ENCODE measurements at places on chromosomes 12 and 14.

- DNase-seq = peak; percentile 36
Measured at GRCh38 chr12:59113831-59114615, 193.7 kb upstream of the LRIG3 start.

DNA sequence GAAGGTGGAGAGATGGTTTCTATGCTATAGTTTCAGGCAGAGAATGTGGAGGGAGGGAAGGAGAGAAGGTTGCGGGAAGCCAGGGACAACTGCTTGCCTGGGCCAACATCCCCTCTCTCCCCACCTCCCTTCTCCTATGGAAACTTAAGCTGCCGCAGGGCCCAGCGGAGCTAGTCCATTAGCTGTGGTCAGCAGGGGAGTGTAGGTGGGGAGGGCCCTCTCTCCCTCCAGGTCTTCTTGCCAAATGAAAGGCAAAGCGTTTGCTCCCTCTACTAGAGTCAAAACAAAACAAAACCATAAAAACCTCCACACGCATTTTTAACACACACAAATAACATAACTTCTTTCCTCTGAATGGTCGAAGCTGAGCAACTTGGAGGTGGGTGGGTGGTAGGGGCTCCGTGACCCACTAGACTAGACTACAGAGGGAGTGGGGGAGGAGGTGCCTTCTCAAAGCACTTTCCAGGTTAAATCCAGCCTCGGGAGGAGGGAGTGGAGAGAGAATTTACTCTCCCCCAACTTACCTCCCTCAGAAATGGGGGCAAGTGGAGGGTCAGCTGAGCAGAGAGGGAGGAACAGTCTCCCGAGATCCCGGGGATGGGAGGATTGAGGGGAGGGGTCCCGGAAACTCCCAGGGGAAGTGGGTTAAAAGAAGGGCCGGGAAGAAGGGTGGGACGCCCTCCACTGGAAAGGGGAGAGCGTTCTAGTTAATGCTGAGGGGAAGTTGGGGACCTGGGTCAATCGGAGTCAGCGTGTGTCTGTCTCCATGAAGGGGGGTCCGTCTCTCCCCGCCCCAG lies 4.6 kb upstream of the CACNB3 start:
- no peak for DNase-seq

DNA sequence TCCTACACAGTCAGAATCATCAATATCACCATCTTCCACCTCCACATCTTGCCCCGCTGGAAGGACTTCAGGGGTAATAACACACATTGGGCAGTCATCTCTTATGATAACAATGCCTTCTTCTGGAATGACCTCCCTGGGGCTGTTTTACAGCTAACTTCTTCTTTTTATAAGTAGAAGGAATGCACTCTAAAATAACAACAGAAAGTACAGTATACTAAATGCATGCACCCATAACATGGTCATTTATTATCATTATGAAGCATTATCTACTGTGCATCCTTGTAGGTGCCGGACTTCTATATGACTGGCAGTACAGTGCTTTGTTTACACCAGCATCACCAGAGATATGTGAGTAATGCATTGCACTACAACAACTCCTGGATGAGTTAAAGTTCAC lies 19.0 kb upstream of the NUAK1 start:
- no peak for DNase-seq

DNA sequence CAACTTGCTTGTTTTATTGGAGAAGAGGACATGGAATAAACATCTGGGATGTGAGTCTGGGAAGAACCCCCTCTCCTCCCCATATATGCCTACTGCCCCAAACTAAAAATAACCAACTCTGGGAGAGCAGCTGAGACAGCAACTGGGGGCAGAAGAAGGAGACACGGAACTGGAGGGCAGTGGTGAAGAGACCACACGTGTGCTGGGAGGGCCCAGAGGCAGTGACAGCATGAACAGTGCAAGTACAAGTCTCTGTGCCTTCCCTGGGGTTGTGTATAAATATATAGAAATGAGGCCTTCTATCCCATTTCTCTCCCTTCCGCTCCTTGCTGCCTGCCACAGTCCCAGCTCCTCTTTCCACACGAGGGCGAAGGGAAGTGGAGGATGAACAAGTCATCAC lies 4.0 kb upstream of the KRT73 start:
- DNase-seq = no peak

GRCh38 chr12:32066206-32066605 lies 40.4 kb upstream of the BICD1 start:
- no peak for DNase-seq

DNA sequence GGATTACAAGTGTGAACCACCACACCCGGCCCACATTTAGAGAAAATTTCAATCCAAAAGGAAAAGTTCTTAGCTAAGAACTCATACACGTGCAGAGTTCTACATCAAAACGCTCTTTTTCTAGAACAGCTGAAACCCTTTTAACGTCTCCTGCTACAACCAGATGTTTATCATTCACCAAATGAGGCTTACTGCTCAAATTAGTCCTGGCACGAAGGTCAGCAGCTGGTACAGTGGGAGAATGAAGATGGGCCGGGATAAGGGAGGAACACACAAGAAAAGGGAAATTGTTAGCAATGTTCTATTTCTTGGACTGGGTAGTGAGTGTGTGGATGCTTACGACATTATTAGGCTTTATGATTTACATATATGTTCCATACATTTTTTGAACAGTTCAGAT lies 37.2 kb downstream of the PRKAB1 start:
- no peak for DNase-seq

GRCh38 chr12:117367006-117367638 lies 5.7 kb upstream of the NOS1 start:
- DNase-seq = peak; percentile 62

DNA sequence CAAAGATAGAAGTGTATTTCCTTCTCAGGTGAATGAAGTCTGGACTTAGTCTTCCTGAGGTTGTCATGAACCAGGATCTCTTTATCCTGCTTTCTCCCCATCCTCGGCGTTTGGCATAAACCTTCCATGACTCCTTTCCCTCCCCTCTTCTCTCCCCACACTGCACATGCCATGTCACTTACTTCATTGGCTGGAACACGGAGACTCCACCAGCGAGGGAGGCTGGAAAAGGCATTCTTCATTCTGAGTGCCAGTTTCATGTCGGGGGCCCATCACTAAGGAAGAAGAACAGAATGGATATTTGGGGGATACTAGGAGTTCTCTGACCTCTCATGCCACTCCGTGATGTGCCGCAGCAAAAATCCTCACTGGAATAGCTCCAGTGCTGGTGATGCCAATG lies 105.6 kb downstream of the VCPKMT start:
- no peak for DNase-seq

GRCh38 chr12:90836689-90837088 lies 118.3 kb downstream of the CCER1 start:
- no peak for DNase-seq

DNA sequence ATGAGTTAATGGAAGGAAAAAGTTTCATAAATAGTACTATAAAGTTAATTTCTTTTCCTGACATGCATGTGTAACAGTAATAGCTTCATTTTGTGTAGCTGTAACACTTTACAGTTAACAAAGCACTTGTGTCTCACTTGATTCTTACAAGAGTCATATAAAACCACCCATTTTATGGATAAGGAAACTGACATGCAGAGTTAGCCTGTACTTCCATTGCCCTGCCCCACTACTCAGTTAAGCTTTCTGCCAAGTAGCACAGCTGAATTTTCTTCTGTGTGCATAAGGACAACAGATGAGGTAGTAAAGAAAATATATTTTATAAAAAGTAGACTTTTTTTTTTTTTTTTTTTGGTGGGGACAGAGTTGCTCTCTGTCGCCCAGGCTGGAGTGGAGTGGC lies 32.2 kb downstream of the ANO6 start:
- no peak for DNase-seq

GRCh38 chr14:39038542-39038941 lies 64.5 kb downstream of the SEC23A start:
- no peak for DNase-seq

DNA sequence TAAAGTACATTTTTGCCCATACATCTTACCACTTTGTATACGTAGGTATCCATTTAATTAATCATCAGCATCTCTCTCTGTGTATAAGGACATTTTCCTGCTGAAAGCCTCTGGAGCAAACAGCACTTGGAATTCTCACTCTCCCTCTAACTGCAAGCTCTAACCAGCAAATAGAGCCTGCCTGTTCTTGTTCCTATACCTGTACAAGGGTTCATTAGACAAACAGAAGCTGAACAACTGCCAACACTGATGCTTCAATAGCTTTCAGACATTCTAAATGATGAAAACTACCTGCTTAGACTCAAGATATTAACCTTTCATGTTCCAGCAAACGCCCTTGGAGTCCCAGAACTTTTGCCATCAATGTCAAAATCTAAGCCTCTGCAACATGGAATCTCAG lies 98.0 kb downstream of the KCNH5 start:
- no peak for DNase-seq

DNA sequence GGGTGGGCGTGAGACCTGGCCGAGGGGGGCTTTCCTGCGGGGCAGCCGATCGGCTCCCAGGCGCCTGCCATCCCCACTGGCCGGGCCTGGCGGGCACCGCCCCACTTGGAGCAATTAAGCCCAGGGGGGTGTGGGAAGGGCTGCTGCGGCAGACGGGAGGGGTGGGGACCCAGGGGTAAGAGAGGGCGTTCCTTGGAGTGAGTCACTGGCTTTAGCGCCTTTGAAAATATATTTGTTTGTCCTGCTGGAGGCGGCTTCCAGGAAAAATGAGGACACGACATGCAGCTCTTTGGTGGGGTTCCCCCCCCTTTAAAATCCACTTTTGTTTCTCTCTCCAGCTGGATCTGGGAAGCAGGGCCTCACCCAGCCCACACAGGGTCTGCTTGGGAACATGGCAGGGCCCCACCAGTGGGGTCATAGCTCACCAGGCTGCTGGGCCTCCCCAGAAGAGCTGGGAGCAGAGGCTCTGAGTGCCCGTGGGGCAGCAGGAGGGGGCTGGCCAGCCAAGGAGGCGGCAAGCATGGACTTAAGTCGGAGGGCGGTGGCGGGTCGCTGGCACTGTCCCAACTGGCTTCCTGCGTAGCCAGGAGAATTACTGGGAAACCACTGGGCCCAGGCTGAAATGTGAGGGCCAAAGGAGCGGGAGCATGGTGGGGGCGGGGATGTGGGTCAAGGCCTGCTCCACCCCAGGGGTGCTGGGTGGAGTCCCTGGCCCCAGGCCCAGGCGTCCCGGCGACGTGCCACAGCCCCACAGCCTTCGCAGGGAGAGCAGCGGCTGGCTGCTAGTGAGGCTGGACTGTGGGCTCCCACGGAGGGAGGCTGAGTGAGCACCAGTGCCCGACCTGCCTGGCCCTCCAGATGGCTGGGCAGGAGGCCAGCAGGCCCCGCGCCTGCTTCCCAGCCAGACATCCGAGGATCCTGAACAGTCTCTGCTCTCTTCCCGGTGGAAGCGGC lies 128.0 kb downstream of the RFLNA start:
- no peak for DNase-seq

DNA sequence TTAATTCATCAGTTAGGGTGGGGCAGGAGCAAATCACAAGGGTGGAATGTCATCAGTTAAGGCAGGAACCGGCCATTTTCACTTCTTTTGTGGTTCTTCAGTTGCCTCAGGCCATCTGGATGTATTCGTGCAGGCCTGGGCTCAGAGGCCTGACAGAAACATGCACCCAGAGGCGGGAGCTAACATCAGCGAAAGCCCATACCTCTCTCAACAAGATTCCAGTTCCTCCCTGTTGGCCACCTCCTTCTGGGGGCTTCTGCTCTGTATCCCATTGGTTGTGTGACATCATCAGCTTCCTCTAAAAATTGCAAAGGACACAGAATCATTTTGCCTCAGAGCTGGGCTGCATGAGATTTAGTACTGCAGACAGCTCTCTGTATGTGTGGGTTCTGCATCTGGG lies 134.3 kb downstream of the ZNF664 start:
- DNase-seq = no peak

DNA sequence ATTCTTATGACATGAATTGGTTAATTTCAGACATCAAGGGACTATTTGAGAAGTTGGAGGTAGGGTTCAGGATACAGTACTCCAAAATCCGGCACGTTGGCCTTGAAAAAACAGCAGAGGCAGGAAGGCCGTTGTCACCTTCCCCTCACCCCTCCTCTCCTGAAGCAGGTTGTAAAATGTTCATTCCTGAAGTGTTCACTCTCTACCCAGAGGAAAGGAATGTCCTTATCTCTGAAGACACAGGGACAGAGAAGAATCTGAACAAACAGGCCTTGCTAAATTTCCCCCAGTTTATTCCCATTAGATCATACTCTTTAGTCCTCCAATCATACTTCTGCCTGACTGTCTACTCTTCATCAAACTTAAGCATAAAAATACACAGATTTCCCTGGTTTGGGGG lies 313.6 kb downstream of the ZFP36L1 start:
- DNase-seq = no peak

DNA sequence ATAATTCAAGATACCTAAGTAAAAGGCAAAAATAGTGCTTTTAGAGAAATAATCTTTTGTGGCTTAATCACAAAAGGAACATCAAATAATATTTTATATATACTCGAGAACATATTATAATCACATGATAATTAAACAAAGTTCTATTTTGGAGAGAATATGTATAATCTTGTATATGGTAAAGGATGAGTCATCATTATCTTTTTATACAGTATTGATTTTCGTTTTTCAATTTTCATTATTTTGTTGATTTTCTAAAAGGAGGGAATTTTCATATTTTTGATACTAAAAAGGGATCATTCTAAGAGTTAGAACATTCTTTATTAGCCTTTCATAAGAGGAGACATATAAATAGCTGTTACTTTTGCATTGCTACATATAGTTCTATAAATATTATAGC lies 77.3 kb upstream of the TTC7B start:
- no peak for DNase-seq

DNA sequence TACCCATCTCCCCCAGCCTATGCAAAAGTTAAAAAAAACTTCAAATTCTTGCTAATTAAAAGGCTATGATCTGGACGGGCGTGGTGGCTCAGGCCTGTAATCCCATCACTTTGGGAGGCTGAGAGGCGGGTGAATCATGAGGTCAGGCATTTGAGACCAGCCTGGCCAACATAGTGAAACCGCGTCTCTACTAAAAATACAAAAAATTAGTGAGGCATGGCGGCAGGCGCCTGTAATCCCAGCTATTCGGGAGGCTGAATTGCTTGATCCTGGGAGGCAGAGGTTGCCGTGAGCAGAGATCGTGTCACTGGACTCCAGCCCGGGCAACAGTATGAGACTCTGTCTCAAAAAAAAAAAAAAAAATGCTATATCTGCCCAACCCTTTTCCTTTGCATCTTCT lies 925.4 kb downstream of the GALC start:
- no peak for DNase-seq

DNA sequence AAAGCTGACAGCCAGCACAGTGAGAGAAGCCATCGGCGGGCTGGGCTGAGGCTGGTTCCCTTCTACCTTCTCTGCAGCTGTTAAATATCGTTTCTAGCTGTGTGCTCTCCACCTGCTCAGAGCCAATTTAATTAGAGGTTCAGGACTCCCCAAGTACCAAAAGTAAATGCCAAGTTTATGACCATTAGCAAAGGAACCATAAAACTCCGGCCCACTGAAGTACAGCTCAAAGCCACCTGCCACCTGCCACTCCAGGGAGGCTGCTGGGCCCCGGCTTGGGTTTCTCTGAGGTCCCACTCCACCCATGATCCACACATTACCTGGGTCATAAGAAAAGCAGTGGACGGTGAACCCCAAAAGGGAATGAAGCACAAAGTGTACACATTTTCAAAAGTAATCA lies 272.8 kb downstream of the KSR2 start:
- DNase-seq = no peak

- DNase-seq = no peak
Measured at GRCh38 chr14:51657762-51658161, 6.1 kb downstream of the FRMD6 start.

GRCh38 chr14:22231018-22231417 lies 358.0 kb downstream of the DAD1 start:
- no peak for DNase-seq

GRCh38 chr12:62693376-62694050 lies 226.9 kb downstream of the MON2 start:
- no peak for DNase-seq

Data from stimulated activated CD4-positive, alpha-beta T cell treated with anti-CD3 and anti-CD28 coated beads, Interleukin-12 subunit alpha, Interleukin-12 subunit beta, amount 100 ng/mL, for 24 hours (primary cell).